ENCODE measurements at places on chromosomes 4 and X.

DNA sequence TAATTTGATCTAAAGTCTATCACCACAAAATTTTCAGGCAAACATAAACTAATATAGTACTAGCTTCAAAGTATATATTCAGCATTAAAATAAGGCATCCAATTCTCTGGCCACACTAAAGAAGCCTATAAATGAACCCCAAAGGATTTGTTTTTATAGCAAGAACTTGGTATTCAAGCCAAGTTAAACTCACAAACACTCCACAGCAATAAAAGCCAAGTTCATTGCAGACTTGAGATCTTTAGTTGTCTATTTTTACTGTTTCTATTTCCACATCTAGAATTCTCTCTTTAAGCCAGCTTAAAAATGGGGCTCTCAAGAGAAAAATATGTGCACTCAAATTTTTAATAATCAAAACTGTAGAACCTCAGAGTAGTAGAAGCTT is 51.1 kb downstream of the WDFY3 start:
- DNase-seq = no peak

DNA sequence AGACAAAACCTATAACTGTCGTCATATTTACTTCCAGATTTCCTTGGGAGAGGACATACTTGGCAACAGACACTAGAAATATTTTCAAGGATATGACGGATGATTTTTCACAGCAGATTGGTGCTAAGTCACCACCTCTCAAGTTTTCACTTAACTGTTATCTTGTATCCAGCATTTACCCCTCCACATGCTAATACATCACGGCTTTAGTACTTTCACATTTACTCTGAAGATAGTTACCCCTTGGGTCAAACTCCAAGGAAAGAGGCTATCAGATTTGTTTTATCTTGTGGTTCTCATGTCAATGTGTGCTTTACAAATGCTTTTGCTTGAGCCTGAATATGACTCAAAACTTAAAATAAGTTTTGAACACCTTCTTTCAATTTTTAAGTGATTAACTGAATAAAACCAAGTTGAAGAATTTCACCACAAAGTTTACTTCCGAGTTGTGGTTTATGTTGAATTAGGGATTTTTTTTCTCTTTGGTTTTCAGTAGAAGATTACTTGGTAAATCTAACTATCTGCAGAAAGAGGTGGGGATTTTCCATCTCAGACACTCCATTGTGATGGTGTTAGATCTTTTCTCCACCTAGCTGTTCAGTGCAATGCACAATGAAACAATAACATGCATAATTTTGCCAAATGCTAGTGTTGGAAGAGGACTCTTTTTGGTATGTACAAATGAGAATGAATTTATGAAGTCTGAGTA is 75.4 kb upstream of the FAT1 start:
- DNase-seq = peak; percentile 8

DNA sequence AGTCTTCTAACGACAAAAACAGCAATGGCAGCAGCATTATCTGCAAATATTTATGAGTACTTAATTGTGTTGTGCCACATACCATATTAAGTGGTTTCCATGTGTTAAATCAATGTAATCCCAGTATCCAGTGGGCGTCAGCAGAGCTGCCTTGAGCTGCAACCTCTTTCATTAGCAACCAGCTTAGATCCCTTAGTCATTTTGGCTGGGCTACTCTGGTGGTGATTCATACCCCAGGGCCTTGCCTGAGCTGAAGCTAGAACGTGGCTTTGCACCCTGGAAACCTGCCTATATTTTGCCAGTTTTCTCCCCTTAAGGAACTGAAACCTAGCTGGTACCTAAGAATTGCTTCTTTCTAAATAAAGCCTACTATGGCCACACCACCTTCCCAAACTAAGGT is 474.3 kb upstream of the FTHL17 start:
- peak; percentile 72 for DNase-seq

GRCh38 chrX:112840382-112841113 is at the start of gene AMOT:
Gene AMOT, minus strand, starts transcription at chrX:112840831. Its CDS starts 17,705 bp downstream, at chrX:112823126.
- peak; percentile 82 for DNase-seq

GRCh38 chrX:13028871-13029636 is 15.4 kb downstream of the FAM9C start:
- DNase-seq = peak; percentile 41

GRCh38 chrX:1403228-1403627 is 11.3 kb upstream of the SLC25A6 start:
- no peak for DNase-seq

GRCh38 chrX:29617725-29618124 is 597.6 kb upstream of the MAGEB2 start:
- no peak for DNase-seq

DNA sequence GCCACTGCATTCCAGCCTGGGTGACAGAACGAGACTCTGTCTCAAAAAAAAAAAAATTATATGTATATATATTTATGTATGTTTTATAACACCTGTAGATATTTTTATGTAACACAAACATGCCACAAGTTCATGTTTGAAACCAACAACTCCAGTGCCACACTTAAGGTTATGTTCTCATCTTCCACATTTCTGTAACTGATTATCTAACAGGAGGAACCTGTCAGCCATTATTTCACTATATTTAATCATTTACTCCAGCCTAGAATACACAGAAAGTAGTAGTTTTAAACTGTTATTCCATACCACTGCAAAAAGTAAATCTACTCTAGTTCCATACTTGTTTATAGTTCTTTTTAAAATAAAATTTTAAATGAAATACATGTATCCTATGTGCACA is 32.3 kb downstream of the MCUB start:
- no peak for DNase-seq

All from mesenchymal stem cell (in vitro differentiated cells and primary cell).